ENCODE measurements at places on chromosomes 5 and 9.

DNA sequence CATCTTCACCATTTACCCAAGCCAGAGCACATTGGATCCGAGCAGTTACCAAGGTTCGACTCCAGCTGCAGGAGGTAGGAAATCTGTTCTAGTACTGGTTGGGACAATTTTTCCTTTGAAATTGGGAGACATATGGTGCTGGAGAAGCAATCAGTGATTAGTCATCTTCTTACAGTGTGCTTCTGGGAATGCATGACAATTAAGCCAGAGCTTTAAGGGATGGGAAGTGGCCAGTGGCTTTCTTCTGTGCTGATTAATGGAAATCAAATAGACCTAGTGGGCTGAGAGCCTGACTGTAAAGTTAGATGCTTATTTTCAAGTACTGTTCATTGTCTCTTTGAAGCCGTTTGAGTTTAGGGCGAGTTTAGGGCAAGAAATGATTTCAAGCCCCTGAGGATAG is 152.1 kb downstream of the UNC13B start:
- DNase-seq: no peak

DNA sequence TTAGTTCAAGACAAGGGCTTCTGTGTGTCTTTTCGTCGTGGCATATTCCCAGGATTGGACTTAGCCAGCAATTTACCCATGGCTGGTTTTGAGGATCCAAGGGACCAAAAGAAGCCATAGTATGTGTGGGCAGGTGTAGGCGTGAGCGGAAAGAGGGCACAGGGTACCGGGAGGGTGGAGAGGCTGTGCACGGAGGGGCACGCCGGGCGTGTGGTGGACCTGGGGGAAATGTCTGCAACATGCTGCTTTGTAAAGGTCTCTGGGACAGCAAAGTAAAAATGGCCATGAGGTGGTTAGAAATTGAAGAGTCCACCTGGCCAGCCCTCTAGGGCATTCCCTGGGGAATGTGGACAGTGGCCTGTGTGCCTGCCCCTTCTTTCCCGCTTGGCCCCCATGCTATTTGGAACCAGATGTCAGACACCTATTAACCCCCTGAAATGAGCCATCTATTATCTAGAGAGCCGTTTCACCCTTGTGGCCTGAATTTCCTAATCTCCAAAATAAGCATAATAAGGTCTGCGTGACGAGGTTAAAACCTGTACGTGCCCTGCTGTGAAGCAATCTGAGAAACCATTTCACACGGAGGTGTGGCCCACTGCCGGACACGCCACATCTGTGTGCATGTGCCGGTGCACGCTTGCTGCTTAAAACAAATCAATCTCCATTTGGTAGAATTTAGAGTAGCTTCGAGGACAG is 5.1 kb downstream of the FLT4 start:
- no peak for DNase-seq

DNA sequence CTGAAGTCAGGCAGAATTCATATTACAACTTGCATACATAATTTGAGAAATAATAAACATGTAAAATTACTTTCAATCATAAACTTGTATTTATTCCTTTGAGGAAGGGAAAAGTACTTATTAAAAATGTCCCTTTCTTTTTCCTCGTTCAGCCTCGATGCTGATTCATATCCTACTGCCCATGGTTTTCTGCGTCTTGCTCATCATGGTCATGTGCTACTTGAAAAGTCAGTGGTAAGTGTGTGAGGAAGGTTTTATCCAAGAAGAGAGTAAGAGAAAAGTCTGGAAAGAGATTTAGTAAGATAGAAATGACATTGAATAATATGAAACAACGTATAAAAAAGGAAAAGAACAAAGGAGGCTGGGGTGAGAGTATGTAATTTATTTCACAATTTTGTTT is 85.9 kb downstream of the OSMR start:
- DNase-seq: no peak

DNA sequence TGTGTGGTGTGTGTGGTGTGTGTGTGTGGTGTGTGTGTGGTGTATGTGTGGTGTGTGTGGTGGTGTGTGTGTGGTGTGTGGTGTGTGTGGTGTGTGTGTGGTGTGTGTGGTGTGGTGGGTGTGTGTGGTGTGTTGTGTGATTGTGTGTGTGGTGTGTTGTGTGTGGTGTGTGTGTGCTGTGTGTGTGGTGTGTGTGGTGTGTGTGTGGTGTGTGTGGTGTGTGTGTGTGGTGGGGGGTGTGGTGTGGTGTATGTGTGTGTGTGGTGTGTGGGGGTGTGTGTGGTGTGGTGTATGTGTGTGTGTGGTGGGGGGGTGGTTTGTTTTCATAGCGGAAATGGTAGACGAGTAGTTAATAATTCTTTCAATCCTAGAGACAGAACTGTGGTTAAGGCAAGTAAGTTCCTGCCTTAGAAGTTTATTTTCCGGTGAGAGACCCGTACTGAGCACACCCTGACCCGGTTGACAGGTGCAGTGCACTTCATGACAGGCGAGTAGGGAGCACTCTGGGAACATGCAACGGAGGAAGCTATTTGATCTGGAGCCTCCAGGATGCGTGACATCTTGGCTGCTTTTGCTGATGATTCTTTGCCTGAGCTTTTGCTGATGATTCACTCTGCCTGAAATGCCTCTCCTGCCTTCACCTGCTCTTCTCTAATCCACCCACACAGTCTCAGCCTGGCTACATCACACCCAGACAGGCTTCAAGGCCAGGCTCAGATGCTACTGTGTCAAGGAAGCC is 21.7 kb upstream of the FAT2 start:
- DNase-seq: peak; percentile 51

GRCh38 chr5:148455185-148455584 is 71.4 kb downstream of the FBXO38 start:
- DNase-seq: no peak

GRCh38 chr9:108668938-108669335 is 186.8 kb downstream of the ACTL7B start:
- no peak for DNase-seq

DNA sequence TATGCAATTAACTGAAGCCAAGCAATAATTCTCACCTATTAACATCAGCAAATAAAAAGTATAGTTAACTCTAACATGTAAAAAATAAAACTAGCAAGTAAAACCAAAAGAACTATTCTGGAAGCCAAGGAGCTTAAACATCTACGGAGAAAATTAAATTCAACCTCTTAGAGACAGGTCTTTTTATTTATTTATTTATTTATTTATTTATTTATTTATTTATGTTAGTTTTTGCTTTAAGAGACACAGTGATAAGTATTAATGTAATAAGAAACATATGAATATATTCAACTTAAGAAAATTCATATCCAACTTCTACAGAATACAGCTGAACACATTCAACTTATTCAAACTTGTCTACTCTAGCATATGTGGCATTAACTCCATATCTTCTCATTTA is 472.1 kb upstream of the IZUMO3 start:
- no peak for DNase-seq

Data from CD4-positive, alpha-beta T cell treated with Interferon alpha-2 for 1 hour (primary cell).